Activated T-helper 2 cell treated with anti-CD3 and anti-CD28 coated beads, Interferon-gamma antibody, Interleukin-2, Interleukin-4, amounts not matched to agents 10 μg/mL and 5 μg/mL and 100 μg/mL, durations not matched to agents 14 hours and 24 hours and 36 hours (primary cell): ENCODE measurements at places on chromosomes 6 and 20. TPM values are rescaled to one million over a fixed set of nuclear protein-coding genes. Genes with fewer than 3 reads are reported as not detected.

- no peaks in the 10 kb centered on the region for H3K4me1 ChIP-seq
- H3K4me3 ChIP-seq, result no peak overlapping the region
- H3K27me3 ChIP-seq, result no peaks in the 10 kb centered on the region
- no peaks in the 10 kb centered on the region for H3K36me3 ChIP-seq
- no peak overlapping the region for H3K27ac ChIP-seq
Measured at GRCh38 chr20:57990396-57990987, 238.0 kb downstream of the ANKRD60 start.

DNA sequence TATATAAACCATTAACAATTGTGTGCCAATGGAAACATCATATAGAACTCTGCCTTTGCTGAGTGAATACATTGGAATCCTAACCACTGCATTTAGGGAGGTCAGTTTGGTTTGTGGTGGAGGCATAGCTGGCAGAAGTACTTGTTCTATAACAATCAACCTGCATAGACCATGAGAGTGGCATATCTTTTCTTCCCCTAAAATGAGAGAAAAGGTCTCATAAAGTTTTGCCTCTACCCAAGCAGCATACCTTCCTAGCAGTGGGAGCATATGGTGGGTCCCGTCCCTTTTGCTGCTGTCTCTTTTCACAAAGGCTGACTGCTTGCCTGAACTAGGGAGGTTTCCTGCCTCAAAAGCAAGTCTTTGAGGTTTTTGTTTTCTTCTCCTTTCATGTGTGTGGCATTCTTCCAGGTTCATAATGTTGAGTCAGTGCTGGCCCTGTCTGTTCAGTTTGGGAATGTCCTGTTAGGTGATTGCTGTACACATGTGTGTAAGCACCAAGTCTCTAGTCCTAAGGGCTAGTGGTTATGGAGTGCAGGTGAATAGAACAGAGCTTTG, 61.2 kb upstream of the SUPT3H start:
- no peak for DNase-seq
- H3K36me3 ChIP-seq, result peaks cover 93% of the 10 kb centered on the region
- no peaks in the 10 kb centered on the region for H3K27me3 ChIP-seq
- peaks cover 93% of the 10 kb centered on the region for H3K4me1 ChIP-seq
- H3K27ac ChIP-seq, result peak overlapping the region; percentile 98

DNA sequence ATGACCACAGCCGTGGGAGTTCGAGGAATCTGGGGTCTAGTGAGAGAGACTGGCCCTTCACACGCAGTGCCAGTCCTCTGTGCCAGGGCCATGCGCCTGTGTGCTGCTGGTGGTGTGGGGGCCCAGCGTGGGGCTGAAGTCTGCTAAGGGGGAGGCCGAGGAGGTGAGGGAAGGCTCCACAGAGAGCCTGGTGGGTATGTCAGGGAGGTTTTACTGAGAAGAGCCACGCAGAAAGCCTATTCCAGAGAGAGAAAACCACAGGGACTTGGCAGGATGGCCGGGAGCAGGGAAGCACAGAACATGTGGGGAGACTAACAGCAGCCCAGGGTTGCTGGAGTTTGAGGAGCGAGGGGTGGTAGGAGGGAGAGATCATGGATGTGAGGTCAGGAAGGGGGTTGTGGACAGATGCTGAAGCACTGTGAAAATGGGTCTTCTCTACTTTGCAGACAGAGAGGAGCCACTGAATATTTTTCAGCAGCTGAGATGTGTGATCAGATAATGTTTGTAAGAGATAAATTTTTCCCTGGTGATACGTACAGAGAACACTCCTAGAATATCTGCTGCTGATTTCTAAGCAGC, 35.3 kb downstream of the DUSP22 start:
- no peak for DNase-seq
- H3K4me3 ChIP-seq, result no peak overlapping the region
- no peaks in the 10 kb centered on the region for H3K4me1 ChIP-seq

- no peak overlapping the region for H3K4me3 ChIP-seq
- no peak overlapping the region for H3K27ac ChIP-seq
- peaks cover 4% of the 10 kb centered on the region for H3K27me3 ChIP-seq
- peaks cover 4% of the 10 kb centered on the region for H3K4me1 ChIP-seq
- DNase-seq, result no peak
Measured at GRCh38 chr6:41602422-41602743, 35.9 kb upstream of the MDFI start.

- H3K27ac ChIP-seq, result no peak overlapping the region
- H3K4me1 ChIP-seq, result no peaks in the 10 kb centered on the region
- DNase-seq, result peak; percentile 17
- no peaks in the 10 kb centered on the region for H3K36me3 ChIP-seq
- H3K27me3 ChIP-seq, result no peaks in the 10 kb centered on the region
Measured at GRCh38 chr20:9407805-9408421, 106.5 kb upstream of the LAMP5 start.

GRCh38 chr20:23641936-23642751, 4.4 kb upstream of the CST3 start:
- no peak overlapping the region for H3K27ac ChIP-seq
- H3K27me3 ChIP-seq, result peaks cover 13% of the 10 kb centered on the region

DNA sequence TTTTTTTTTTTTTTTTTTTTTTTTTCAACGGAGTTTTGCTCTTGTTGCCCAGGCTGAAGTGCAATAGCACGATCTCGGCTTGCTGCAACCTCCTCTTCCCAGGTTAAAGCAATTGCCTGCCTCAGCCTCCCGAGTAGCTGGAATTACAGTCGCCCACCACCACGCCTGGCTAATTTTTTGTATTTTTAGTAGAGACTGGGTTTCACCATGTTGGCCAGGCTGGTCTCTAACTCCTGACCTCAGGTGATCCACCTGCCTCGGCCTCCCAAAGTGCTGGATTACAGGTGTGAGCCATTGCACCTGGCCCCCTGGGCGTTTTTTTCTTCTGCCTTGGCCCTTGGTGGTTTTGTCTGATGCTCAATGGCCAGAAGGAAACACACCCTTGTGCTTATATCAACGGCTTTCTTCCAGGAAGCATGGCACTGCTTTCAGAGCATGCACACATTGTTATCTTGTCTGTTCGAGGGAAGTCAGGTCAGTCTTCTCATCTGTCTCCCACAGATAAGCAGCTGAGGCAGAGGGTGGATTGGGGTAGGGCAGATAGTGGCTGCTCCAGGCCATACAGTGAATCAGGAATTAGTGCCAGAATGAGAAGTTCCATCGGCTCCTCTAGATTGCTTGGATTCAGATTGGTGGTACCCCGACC, 203.1 kb downstream of the TSHZ2 start:
- no peak overlapping the region for H3K4me3 ChIP-seq
- no peaks in the 10 kb centered on the region for H3K4me1 ChIP-seq
- no peak for DNase-seq
- H3K27me3 ChIP-seq, result no peaks in the 10 kb centered on the region

DNA sequence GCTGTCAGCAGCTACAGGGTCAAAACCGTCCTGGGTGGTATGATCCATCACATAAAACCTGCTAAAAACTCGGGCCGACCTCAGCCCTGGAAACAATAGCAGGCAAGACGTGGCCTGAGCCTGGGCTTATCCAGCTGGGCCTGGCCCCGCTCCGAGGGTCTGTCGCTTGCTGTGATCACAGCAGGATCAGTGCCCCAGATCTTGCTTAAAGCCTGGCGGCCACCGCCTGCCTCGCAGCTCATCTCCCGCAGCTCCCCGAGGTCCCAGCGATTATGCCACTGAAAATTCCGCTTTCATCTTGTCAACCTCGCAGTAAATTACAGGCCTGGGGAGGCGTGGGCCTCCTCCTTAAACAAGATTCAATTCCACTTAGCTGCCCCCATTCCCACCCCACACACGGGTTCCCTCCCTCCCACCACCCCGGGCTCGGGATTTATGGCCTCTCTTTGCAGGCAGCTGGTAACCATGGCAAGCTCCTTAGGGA, 40.1 kb downstream of the CDH22 start:
- H3K4me3 ChIP-seq, result no peak overlapping the region
- peaks cover 21% of the 10 kb centered on the region for H3K27me3 ChIP-seq
- H3K27ac ChIP-seq, result no peak overlapping the region
- H3K36me3 ChIP-seq, result no peaks in the 10 kb centered on the region

DNA sequence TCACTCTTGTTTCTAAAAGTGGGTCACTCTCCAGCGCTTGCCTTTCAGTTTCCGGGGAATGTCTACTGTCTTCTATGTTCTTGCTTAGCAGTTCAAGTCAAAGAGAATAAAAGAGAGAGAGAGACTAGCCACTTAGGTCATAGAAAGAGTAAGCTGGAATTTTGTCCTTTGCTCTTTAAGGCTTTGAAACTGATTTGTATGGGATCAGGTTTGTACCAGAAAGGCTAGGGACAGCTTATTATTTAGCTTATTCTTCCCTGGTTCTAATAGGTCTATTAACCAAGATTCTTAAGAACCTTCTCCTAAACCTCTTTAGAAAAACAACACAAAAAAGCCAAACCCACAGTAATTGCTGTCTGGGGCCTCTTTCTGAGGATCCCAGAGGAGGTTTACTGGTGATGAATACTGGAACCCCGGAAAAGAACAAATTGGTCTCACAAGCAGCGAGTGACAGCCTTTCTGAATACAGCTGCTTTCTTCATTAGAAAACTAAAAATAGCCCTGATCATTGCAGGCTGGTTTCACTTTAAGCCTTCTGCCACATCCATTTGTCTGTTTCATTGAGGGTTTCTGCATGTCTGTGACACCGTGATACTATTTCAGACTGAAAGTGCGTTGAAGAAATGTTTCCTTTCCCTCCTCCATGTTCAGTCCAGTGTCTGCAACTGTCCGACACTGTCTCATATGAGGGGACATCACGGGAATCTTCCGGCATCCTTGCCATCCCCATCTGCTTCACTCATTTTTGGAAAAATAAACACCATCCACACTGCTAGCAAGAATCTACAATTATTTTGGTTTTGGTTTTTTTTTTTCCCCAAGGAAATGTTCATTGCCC, 75.1 kb upstream of the ATXN1 start:
- peak overlapping the region; percentile 77 for H3K27ac ChIP-seq
- H3K4me1 ChIP-seq, result peaks cover 37% of the 10 kb centered on the region
- H3K4me3 ChIP-seq, result peak overlapping the region; percentile 62
- H3K27me3 ChIP-seq, result peaks cover 33% of the 10 kb centered on the region
- DNase-seq, result no peak

- H3K27me3 ChIP-seq, result peaks cover 10% of the 10 kb centered on the region
- H3K27ac ChIP-seq, result no peak overlapping the region
- no peak overlapping the region for H3K4me3 ChIP-seq
- no peaks in the 10 kb centered on the region for H3K36me3 ChIP-seq
- DNase-seq, result no peak
Measured at GRCh38 chr6:109874086-109874485, 104.0 kb upstream of the GPR6 start.

DNA sequence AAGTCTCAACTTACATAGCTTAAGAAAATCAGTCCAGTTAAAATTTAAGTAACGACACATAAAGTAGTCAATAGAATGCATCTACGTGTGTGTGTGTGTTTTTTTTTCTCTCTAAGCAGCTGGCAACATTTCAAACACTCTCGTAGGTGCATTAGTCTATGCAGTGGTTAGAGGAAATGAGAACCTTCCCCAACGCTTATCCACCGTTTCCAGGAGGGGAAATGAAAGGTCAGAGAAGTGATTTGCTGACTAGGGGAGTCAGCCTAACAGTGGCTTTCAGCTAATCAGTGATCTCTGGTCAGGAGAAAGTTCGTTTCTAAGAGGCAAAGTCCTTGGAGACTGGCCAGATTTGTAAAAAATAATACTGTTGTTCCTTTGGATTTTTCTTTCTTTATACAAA, 806.6 kb downstream of the C6orf118 start:
- H3K4me1 ChIP-seq, result no peaks in the 10 kb centered on the region
- no peak for DNase-seq
- no peak overlapping the region for H3K4me3 ChIP-seq
- no peak overlapping the region for H3K27ac ChIP-seq

The RAB44 gene
- not detected in 2 replicates for total RNA-seq

GRCh38 chr20:17228624-17229061, 1.8 kb downstream of the PCSK2 start:
- peaks cover 1% of the 10 kb centered on the region for H3K4me1 ChIP-seq
- peaks cover 47% of the 10 kb centered on the region for H3K27me3 ChIP-seq
- no peaks in the 10 kb centered on the region for H3K36me3 ChIP-seq
- no peak overlapping the region for H3K27ac ChIP-seq
- no peak for DNase-seq

The SLC16A10 gene
- 2.9 and 3.6 TPM in 2 replicates for total RNA-seq

The MUCL3 gene
- total RNA-seq, result not detected in 2 replicates

The MUC22 gene
- total RNA-seq, result not detected in 2 replicates

- no peaks in the 10 kb centered on the region for H3K36me3 ChIP-seq
- no peak overlapping the region for H3K4me3 ChIP-seq
Measured at GRCh38 chr6:25229671-25230321, 49.4 kb upstream of the CARMIL1 start.

DNA sequence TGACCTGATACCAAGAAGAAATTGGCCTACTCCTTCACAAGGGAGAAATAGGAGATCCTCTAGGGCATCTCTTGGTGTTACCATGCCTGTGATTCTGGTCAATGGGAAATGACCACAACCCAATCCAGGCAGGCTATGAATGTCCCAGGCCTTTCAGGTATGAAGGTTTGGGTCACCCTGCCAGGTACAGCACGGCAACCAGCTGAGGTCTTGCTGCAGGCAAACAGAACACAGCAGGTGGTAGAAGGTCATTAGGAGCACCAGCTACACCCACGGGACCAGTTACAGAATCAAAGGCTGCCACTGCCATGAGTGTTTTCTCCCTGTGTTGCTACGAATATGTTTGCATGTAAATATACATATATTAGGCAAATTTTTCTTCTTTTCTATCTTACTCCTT, 202.3 kb downstream of the ERMARD start:
- no peaks in the 10 kb centered on the region for H3K36me3 ChIP-seq
- DNase-seq, result no peak
- no peak overlapping the region for H3K4me3 ChIP-seq
- H3K27me3 ChIP-seq, result peaks cover 12% of the 10 kb centered on the region
- no peak overlapping the region for H3K27ac ChIP-seq

- no peaks in the 10 kb centered on the region for H3K27me3 ChIP-seq
- peak overlapping the region; percentile 94 for H3K27ac ChIP-seq
- peaks cover 31% of the 10 kb centered on the region for H3K4me1 ChIP-seq
- peaks cover 13% of the 10 kb centered on the region for H3K36me3 ChIP-seq
- peak; percentile 74 for DNase-seq
- H3K4me3 ChIP-seq, result peak overlapping the region; percentile 80
Measured at GRCh38 chr6:26017632-26017966, 55.0 kb downstream of the TRIM38 start.

DNA sequence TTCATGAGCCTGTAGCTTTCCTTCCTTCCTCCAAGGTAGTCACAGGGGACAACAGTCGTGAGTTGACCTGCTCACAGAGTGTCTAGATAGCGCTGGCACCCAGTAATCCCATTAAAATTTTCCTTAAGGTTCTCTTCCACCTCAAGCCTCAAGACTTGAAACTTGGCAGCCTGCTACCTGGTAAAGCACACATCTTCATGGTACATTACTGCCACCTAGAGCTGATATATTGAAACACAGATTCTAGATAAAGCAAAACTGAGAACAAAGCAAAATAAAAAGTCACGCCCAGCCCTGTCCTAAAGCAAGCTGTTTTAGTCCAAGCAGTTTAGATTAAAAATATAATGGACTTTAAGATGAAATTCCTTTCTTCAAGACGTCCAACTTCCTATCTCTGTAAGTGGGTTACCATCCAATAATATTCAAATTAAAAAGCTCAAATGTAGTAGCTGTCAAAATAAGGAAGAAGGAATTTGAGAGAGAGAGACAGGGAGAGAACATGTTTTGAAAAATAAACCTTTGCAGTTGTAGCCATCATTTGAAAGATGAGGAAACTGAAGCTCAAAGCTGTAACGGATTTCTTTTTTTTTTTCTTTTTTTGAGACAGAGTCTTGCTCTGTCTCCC, 50.7 kb upstream of the CD83 start:
- peak overlapping the region; percentile 32 for H3K4me3 ChIP-seq
- no peaks in the 10 kb centered on the region for H3K36me3 ChIP-seq
- H3K27me3 ChIP-seq, result peaks cover 17% of the 10 kb centered on the region
- DNase-seq, result no peak
- H3K27ac ChIP-seq, result peak overlapping the region; percentile 74

The RAB32 gene
- 2.4 and 2.7 TPM in 2 replicates for total RNA-seq
